Mesenchymal stem cell (in vitro differentiated cells and primary cell): ENCODE measurements at places on chromosomes 16 and 17.
A peak's percentile ranks its signal among the peaks of the same experiment; 100 is the strongest.

DNA sequence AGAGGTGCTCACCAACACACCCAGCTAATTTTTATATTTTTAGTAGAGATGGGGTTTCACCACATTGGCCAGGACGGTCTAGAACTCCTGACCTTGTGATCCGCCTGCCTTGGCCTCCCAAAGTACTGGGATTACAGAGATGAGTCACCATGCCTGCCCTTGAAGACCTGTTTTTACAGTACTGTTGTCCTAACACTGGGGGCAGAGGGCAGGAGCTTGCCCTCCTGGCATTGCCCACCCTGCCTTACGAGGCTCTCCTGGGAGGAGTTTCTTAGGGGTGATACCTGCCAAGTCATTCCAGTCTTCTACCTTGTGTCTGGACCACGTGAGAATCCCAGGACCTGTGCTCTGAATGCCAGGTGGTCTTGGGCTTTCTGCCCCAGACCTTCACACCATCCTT is 2.7 kb downstream of the ASPSCR1 start:
- DNase-seq, result no peak

DNA sequence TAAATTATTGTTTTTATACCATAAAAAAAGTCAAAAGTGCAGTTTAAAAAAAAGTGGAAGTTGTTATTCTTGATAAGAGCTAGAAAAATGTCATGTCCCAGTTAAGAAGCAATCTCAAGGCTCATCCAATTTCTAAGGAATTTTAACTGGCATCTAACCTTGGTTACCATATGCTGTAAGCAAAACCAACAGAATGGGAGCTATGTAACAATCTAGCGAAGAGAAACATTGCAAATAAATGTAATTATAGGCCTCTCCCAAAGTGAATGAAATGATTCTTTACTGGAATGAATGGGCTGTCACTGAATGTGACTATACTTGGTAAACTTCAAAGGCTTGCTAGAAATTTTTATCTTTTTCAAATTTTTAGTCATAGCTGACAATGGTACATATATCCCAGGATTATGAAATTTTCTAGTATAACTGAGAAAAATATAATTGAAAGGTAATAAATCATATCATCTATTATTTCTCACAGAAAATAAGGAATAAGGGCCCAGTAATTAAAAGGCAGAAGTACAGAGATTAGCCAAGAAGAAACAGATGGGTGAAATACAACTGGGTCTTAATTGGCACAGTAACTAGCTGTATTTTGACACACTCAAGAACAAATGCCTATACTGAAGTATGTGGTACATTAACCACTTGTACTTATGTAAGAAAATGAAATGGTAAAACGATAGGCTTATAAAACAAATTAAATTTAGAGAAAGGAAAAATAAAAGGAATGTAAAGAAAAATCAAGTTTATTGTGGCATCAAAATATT is 61.5 kb downstream of the NETO2 start:
- no peak for DNase-seq

DNA sequence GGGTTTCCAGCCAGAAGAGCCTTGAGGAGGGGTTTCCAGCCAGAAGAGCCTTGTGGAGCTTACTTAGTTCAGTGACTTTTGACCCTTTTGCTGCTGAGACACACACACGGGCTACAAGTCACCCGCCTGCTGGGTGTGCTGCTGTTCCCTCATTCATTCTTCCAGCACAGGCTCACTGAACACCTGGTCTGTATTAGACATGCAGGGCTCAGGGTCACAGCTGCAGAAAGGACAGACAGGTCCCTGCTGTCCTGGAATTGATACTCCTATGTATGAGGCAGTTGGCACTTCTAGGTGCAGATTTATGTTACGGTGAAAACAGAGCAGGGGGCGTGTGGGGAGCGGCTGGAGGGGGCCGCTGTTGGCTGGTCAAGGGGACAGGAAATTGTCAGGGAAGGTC is 6.8 kb downstream of the CACNG4 start:
- no peak for DNase-seq

DNA sequence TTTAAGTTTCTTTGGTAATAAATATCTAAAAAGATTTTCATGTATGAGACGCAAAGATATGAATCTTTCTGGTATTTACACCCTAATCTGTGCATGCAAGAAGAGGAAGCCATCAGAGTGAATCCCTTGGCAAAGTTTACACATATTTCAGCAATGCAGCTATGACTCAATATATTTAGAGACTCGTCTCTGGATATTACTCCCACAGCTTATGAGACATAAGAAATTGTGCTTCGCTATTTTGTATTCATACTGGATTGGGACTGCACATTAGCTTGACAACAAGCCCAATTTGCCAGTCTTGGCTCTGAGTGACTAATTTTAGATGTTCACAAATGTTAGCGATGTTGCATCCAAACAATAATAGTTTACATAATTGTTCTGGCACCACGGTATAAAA is 532.0 kb downstream of the CDH11 start:
- DNase-seq, result peak; percentile 59

DNA sequence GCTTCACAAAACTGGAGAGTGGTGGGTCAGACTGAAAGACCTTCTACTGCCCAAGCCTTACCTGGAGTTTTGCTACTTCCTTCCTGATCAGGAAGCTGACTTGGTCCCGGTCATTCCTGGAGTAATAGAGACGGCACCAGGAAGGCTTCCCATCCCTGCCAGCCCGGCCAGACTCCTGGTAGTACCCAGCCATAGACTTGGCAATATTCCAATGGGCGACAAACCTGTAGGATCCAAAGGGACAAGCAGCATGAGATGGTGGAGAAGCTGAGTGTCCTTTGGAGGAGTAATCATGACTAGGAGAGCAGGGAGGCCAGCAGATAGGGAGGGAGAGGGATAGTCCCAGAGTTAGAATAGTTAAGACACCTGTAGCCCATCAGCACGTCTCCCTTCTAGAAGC is 8.7 kb downstream of the RECQL5 start:
- DNase-seq, result no peak

DNA sequence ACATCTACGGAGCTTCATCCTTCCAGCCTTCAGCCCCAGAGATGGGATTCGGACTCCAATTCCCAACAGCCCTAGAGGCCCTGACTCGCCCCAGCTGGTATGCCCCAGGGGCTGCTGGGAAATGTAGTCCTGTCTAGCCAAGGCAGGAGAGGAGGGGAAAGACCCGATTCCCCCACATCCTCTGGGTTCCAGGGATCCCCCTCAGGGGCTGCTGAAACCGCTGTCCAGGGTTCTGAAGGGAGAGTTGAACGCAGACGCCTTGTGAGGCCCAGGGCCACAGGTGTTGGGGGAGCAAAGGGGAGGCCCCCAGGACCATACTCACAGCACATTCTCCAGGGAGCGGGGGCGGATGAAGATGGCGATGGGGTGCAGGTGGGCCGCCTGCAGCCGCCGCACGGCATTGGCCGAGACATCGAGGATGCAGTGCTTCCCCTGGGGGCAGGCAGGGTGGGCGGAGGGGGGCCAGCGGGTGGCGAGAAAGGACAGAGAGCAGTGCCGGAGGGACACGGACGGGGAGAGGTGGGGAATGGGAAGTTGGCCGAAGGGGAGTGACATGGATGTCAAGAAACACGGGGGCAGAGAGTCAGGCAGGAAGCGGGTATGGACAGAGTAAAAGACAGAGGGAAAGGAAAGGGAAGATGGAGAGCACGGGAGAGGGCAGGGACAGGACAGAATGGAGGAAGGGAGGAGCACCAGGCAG is 12.6 kb upstream of the ASGR1 start:
- DNase-seq, result peak; percentile 39

DNA sequence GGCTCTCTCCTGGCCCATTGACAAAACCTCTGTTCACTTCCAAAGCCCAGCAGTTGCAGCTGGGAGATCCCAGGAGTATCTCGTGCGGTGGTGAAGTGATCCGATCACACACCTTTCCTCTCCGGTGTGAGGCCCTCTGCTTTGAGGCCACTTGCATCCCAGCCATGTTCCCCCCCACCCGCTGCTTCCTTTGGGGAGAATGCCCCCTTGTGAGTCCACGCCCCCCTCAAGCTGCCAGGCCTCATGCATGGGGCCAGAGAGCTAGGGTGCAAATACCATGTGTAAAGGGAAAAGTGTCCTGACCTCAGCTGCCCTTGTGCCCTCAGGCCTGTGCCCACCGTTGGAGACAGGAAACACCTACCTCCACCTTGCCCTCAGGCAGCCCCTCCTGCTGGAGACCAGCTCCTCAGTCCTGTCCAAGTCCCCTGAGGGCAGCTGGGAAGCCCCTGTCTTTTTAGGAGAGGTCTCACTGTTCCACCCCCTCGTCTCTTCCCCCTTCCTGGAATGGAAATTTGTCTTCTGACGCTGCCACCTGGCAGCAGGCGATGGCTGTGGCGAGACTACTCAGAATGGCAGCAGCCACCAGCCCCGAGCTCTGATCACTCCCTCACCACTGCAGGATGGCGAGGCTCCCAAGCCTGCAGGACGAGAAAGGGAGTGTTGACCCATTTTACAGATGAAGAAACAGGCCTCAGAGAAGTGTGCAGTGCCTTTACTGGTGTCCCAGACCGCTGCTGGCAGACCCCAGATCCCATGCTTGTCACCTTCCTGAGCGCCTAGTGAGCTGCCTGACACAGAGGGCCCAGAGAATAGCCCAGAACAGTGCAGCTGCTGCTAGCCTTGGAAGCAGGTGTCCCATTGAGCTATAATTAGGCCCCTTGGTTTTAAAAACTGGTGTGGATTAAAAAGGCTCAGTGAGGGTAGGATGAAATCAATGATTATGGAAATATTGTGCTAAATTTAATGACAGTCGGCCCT is 120.6 kb upstream of the CACNG5 start:
- DNase-seq, result no peak

DNA sequence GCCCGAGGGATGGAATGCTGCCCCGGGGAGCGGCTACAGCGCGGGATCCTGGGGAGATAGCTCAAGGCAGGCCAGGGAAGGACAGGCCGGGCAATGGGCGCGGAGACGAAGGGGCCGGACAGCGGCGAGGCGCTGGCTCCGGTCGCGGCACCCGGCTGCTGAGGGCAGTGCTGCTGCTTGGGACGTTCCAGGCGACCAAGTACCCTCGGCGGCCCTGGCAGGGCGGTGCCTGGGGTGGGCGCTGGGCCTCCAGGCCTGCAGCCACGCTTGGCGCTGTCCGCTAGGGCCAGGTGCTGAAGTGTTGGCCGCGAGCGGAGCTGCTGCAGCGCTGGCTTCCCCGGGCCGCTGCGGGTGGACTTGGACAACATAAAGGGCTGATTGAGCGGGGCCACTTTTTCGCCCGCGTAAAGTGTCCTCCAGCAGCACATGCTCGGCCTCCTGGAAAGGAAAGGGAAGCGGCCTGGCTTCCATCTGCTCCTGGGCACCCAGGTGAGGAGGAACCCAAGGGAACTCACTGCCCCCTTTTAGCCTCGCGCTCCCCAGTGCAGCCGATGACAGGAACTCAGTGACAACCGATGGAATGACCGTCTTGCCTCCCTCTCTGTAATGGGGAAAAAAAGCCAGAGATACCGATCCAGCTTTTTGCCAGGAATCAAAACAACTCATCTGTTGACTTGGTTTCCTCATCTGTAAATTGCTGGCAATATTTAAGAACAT is 23.7 kb downstream of the CLEC3A start:
- DNase-seq, result peak; percentile 77

DNA sequence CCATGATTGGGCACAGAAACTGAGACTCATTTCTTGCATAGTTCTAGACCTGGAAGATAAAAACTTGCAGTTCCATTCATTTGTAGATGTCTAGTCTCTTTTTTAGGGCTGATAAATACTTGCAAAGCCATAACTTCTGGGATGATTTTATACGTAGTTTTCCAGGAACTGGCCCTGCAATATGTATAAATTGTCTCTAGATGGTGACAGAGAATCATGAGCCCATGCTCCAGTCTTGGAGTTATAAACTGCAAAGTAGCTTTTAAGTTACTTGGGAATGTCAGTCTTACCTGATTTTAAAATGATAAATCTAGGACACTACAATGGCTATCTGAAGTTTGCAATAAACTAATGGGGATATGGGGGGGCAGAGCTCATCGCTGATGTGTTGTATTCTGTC is 3.0 kb upstream of the ADAMTS18 start:
- peak; percentile 27 for DNase-seq

- no peak for DNase-seq
Measured at GRCh38 chr17:34487626-34488025, 91.8 kb upstream of the TMEM132E start.

DNA sequence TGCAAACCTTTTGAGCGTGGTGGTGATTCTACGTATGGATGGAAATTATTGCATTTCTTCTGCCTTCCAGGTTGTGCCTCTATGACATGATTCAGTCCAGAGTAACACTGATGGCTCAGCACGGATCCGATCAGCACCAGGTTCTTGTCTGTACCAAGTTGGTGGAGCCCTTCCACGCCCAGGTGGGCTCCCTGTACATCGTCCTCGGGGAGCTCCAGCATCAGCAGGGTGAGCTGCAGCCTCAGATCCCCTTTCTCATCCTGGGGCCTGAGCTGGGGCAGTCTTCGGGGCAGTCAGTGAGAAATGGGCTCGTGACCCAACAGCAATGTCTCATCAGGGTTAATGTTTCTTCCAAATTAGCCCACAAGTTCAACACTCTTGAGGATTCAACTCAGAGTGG is 9.3 kb upstream of the CDK3 start:
- DNase-seq, result no peak
